ENCODE measurements at places on chromosomes 13 and 19. TPM values are rescaled to one million over a fixed set of nuclear protein-coding genes. Genes with fewer than 3 reads are reported as not detected.

DNA sequence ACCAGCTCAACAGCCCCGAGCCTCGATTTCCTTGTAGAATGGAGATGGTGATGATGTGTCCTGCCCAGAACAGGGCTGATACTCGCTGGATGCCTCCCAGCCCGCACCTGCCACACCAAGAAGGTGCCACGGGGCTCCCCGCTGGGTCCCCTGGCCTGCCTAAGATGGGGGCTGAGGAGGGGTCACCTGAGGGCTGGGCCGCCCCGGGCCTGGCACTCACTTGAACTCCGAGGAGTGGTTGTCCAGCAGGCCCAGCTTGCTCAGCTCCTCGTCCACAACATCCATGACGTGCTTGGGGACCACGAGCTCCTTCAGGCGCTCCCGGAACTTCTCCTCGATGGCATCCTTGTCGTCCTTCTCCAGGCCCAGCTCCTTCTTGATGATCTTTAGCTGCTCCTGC is 14.4 kb downstream of the LONP1 start:
- no peak overlapping the region for H3K27ac ChIP-seq
- H3K36me3 ChIP-seq = peaks cover 82% of the 10 kb centered on the region
- H3K4me1 ChIP-seq = no peaks in the 10 kb centered on the region
- DNase-seq = no peak
- no peak overlapping the region for H3K4me3 ChIP-seq

DNA sequence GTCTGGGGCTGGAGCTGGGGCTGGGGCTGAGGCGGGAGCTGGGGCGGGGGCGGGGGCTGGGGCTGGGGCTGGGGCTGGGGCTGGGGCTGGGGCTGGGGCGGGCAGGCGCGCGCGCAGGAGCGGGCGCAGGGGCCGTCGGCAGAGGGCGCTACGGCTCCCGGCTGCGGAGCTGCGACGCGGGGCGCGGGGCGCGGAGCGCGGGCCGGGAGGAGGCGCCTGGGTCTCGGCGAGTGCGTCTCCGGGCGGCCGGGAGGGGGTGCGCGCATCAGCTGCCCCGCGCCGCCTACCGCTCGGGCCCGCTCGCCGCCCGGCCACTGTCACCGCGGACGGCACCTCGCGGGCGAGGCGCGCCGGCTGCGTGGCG is 422 bp upstream of the MTUS2 start:
- H3K27ac ChIP-seq = no peak overlapping the region
- H3K4me3 ChIP-seq = no peak overlapping the region

GRCh38 chr19:34838753-34839431 is 65.9 kb upstream of the ZNF599 start:
- H3K27ac ChIP-seq = no peak overlapping the region
- H3K4me3 ChIP-seq = peak overlapping the region; percentile 32
- DNase-seq = no peak
- H3K27me3 ChIP-seq = no peaks in the 10 kb centered on the region
- H3K4me1 ChIP-seq = peaks cover 12% of the 10 kb centered on the region

- no peaks in the 10 kb centered on the region for H3K27me3 ChIP-seq
- H3K27ac ChIP-seq = no peak overlapping the region
- no peaks in the 10 kb centered on the region for H3K4me1 ChIP-seq
These were observed 35.1 kb downstream of the HPN start for GRCh38 chr19:35076657-35077056.

DNA sequence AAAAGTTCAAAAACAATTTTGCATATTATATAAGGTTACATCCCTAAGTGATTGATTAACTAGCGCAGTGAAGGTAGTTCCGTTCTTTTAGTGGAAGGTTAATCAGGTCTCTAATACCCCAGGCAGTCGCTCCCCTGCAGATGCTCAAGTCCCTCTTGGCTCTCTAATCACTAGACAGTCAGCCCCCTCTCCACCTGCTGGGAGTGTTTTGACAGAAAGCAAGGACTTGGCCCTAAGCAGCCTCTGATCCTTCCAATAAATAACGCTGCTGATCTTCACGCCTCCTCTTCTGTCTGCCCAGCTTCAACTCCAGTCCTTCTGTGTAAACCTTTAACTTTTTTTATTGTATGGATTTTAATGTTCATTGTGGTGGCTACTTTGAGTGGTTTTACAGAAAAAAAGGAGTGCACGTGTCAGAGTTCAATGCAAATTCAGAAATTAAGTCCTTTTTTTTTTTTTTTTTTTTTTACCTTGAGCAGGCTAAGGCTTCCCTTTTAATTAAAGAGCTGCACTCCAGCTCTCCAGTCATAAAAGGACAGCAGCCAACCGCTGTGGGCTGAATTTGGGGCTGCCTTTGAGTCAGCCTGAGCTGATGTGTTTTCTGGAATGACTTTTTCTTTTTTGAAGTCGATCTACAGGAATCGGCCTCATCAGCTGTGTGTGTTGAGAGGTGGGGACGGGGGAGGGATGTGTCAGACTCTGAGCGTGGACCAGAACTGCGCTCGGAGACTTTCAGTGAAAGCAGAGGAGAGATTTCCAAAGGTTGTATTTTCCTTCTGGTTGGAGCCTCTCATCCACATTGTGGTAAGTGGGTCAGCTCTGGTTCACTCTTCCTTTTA is 33.8 kb upstream of the MYO16 start:
- no peaks in the 10 kb centered on the region for H3K4me1 ChIP-seq
- H3K27me3 ChIP-seq = no peaks in the 10 kb centered on the region
- no peak overlapping the region for H3K4me3 ChIP-seq
- no peak for DNase-seq
- H3K36me3 ChIP-seq = no peaks in the 10 kb centered on the region

DNA sequence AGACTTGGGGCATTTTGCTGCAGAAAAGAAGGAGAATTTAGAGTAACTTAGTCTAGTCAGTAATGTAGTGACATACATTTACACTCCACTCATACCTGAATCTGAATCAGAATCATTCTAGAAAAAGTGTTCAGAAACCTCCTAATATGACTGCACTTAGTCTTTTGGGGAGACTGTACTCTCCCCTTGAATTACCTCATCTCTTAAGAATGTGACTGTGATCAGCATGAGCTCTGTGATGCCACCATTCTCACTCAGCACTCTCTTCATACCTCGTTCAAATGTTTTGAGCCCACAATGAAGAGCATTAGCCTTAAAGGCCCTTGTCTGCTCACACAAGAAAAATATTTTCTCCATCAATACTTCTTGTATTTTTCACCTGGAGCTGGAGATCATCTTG is 229.4 kb downstream of the FGF14 start:
- no peak overlapping the region for H3K4me3 ChIP-seq
- H3K27ac ChIP-seq = no peak overlapping the region
- DNase-seq = no peak
- no peaks in the 10 kb centered on the region for H3K4me1 ChIP-seq
- H3K36me3 ChIP-seq = no peaks in the 10 kb centered on the region
- no peaks in the 10 kb centered on the region for H3K27me3 ChIP-seq

DNA sequence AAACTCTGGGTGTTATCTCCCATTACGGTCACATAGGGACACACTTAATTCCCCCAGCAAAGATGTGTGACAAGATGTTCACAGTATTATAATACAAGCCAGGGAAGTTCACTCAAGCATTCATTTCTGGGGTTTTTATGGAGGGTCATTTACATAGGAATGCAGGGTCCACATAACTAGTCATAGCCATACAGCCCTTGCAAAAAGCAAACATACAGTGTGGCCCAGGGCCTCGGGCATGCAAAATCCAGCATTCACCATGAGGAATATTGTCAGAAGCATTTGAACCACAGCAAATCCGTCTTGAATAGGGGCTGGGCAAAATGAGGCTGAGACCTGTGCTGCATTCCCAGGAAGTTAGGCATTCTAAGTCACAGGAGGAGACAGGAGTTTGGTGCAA is 13.0 kb upstream of the ZNF460 start:
- no peak overlapping the region for H3K27ac ChIP-seq
- no peaks in the 10 kb centered on the region for H3K36me3 ChIP-seq
- H3K4me1 ChIP-seq = no peaks in the 10 kb centered on the region
- H3K27me3 ChIP-seq = no peaks in the 10 kb centered on the region
- no peak overlapping the region for H3K4me3 ChIP-seq
- DNase-seq = no peak

- peak; percentile 83 for DNase-seq
- no peaks in the 10 kb centered on the region for H3K4me1 ChIP-seq
- H3K27ac ChIP-seq = no peak overlapping the region
- no peaks in the 10 kb centered on the region for H3K36me3 ChIP-seq
- no peaks in the 10 kb centered on the region for H3K27me3 ChIP-seq
These were observed 12.6 kb upstream of the GARRE1 start for GRCh38 chr19:34241513-34242337.

DNA sequence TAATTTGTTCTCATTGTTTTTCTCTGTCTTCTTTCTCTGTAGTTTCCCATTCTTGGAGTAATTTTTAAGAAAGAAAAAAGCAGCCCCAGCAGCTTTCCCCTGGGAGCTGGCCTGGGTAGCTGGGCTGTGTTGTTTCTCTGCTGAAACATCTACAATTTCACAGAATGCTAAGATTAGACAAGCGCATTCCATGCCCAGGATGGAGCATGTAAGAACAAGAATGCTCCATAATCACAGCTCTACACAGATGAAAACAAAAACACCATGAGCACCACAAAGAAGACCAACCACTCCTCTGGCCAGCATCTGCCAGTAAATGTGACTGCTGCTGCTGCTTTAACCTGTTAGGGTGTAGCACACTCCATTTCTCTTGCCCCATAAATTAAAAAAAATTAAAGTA is 239.2 kb upstream of the SLITRK1 start:
- H3K36me3 ChIP-seq = no peaks in the 10 kb centered on the region
- no peak for DNase-seq
- H3K4me3 ChIP-seq = no peak overlapping the region
- H3K27ac ChIP-seq = no peak overlapping the region
- no peaks in the 10 kb centered on the region for H3K27me3 ChIP-seq
- no peaks in the 10 kb centered on the region for H3K4me1 ChIP-seq

- H3K4me3 ChIP-seq = no peak overlapping the region
- DNase-seq = no peak
- no peaks in the 10 kb centered on the region for H3K36me3 ChIP-seq
- H3K27ac ChIP-seq = no peak overlapping the region
- no peaks in the 10 kb centered on the region for H3K4me1 ChIP-seq
These were observed 27.0 kb downstream of the TNFSF11 start for GRCh38 chr13:42600943-42601342.

GRCh38 chr19:32599736-32600157 is 18.8 kb downstream of the PDCD5 start:
- no peaks in the 10 kb centered on the region for H3K27me3 ChIP-seq
- no peak overlapping the region for H3K27ac ChIP-seq
- DNase-seq = no peak
- H3K36me3 ChIP-seq = peaks cover 99% of the 10 kb centered on the region
- no peaks in the 10 kb centered on the region for H3K4me1 ChIP-seq

Gene EMP3
- total RNA-seq = 123 TPM

Gene OLFM2
- 8.5 TPM for total RNA-seq

Gene BTBD2
- total RNA-seq = 62.0 TPM

Gene ZNF681
- total RNA-seq = 1.7 TPM

Gene MAB21L1
- 0.21 TPM for total RNA-seq

Gene ZNF486
- 5.5 TPM for total RNA-seq

Gene BIVM
- 13.4 TPM for total RNA-seq
